ENCODE measurements at places on chromosomes 16 and 17.

GRCh38 chr17:55654821-55655220 is 67.8 kb downstream of the TMEM100 start:
- no peak for DNase-seq

- DNase-seq: no peak
Measured at GRCh38 chr17:47225436-47225858, 16.3 kb downstream of the MYL4 start.

DNA sequence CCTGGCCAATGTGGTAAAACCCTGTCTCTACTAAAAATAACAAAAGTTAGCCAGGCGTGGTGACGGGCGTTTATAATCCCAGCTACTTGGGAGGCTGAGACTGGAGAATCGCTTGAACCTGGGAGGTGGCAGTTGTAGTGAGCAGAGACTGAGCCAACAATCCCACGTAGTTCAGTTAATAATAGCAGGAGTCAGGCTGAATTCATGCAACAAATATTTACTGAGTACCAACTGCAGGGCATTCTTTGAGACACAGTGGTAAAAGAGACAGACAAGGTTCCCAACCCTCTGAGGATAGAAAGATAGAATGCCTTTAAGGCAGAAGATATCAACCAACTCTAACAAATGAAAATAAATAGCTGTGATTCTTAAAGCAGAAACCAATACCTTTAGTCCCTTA is 39.1 kb downstream of the SPOP start:
- no peak for DNase-seq

- no peak for DNase-seq
Measured at GRCh38 chr17:40418428-40418706, 671 bp upstream of the TOP2A start.

DNA sequence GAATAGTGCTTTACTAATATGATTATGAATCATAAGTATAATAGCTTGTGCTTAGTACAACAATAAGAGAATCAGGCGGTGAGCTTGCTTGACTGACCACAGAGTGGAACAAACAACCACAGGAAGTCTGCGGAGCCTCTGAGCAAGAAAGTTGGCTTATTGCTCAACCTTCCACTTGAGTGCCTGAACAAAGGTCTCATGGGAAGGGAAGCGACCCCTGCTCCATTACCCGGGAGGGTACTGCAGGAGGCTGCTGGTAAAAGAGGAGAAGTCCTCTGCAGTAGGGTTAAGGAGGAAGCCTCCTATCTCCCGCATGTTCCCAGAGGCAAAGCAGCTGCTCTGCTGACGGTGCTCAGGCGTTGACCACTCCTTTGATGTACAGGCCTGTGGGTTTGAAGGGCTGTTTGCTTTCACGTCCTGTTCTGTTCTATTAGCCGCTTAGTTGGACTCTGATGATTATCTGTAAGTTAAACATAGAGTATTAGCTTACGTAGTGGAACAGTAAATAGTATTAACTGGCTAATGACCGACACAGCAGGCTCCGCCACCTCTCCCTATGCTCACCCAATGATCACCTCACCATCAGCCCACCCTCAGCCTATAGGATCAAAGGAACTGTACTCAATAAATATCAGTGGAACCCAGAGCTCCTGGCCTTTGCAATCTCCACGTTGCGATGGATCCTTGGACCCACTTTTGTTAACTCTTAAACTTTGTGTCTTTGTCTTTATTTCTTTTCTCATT is 17.5 kb downstream of the ALOX15B start:
- peak; percentile 26 for DNase-seq

- DNase-seq: no peak
Measured at GRCh38 chr17:48586355-48587258, 3.4 kb downstream of the HOXB3 start.

- no peak for DNase-seq
Measured at GRCh38 chr16:17757808-17758207, 287.0 kb upstream of the XYLT1 start.

DNA sequence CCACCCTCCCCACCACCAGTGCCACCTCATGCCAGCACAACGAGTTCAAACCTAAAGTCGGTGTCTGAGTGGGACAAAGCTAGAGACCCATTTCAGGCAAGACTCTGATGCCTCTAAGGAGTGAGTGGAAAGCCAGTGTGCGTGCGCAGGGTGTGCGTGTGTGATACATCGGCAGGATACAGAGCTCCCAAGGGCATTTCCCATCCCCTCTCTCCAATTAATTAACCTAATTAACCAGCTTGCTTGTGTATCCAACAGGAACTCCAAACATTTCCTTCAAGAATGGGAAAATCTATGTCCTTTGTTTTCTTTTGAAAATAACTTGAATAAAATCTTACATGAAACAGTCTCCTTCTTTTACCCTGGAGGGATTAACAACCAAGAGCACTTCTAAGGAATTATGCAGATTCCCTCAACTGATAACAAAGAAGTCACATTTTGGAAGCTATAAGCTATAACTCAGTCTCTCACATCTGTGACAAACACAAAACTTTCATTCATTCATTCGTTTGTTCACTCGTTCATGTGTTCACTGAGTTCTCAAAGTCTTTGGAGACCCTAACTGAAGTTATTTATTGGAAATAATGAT is 9.9 kb downstream of the ATPAF2 start:
- DNase-seq: no peak

GRCh38 chr16:61540216-61540615 is 496.0 kb downstream of the CDH8 start:
- DNase-seq: no peak

GRCh38 chr17:43608313-43608712 is 53.4 kb downstream of the MEOX1 start:
- no peak for DNase-seq

DNA sequence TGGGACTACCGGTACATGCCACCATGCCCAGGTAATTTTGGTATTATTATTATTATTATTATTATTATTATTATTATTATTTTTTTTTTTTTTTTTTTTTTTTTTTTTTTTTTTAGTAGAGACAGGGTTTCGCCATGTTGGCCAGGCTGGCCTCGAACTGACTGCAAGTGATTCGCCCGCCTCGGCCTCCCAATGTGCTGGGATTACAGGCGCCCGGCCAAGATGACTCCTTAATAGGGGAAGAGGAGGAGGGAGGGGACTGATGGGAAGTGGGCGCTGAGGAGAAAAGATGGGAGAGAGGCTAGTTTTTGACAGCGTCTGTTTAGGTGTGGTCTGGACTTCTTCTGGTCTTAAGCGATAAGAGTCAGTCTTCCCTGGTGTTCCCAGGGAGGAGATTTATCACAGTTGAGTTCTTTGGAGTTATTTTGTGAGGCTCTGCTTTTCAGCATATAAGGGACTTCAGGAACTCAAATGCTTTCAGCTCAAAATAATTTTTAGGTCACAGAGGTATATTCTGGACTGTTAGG is 34.4 kb upstream of the SLC5A10 start:
- DNase-seq: no peak

DNA sequence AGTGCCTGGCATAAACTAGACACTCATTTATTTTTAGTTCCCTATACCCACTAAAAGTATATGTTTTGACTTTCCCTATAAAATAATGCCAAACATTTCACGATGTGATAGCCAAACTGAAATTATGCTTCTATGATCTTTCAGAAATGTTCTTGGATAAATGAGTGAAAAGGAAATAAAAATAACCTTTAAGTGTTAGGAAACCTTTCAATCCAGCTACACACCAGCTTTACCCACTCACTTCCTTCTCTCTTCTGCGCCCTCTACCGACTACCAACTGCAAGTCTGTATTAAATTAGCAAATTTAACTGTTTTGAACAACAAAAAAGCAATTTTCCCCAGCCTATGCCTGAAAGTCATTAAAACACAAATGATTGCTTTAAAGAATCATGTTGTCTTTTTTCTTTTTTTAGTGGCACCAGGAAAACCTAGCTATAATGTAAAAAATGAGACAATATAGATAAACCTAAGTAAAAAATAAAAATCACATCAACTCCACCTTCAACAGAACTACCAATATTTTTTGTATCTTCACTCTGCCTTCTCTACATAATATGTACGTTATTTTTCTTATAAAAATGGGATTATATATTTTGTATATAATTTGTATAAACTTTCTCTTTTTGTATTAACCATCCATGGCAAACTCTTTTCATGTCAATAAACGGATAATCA is 13.2 kb upstream of the TMEM100 start:
- DNase-seq: peak; percentile 50

Measured in CD4-positive, alpha-beta T cell treated with Interleukin-17A for 1 hour (primary cell).